ENCODE measurements at places on chromosomes 1 and 21. TPM values are rescaled to one million over a fixed set of nuclear protein-coding genes. Genes with fewer than 3 reads are reported as not detected.

DNA sequence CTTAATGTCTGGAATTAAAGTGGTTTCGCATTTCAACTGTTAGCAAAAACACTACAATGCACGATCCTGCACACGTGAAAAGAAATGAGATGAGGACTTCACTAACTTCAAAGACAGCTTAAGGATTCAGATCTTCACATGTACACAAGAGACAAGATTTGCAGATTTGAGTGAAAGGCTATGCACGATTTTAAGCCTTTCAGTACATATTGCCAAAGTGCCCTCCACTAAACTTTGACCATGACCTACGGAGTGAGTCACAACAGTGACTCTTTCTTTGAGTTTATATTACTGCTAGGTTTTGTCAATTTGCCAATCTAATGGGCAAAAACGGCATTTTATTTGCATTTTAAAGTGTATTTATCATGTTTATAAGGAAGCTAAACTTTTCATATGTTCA is 41.2 kb upstream of the CR1L start:
- DNase-seq = no peak

The KLHDC8A gene
- 1.5 TPM for polyA plus RNA-seq

GRCh38 chr1:43446881-43447835 is 6.6 kb downstream of the HYI start:
- no peak for DNase-seq

DNA sequence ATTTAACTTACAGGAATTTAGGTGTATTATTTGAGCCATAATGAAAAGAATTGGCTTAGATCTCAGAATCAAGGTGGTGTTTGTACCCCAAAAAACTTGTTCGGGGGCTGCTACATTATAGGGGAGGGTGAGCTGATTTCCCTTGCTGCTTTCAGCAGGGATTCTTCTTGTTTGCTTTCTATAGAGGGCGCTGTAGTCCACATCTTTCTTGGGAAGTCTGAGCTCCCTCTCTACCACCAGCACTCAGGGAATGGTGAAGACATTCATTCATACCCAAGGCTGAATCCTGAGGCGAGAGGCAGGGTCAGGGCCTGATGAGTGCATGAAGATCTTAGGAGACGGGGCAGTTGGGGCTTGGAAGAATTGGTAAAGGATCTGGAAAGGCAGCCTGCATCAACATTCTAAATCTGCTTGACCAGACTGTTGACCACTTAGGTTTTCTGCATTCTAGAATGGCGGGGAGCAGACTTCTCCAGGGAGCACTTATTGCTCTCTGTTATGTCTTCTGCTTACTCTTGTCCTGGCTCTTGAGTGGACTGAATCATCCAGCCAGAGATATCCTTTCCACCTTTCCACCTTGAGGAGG is 18.9 kb downstream of the SPATA46 start:
- no peak for DNase-seq

The HNRNPCL1 gene
- 0.44 TPM for polyA plus RNA-seq

DNA sequence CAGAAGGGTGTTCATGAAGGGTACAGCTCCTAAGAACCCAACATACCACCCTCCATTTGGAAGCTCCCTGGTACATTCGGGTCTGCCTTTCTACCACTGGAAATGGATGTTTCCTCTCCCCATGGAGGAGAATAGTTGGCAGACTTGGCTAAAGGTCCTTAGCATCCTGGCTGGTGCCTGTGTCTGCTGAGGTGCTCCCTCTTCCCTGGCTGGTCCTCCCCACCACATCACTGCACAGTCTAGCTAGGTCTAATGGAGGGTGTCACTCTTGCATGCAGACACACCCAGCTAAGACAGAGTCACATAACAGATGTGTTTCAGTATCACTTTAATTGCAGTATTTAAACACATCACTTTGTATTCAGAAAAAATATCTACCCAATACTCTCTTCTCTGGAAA is 24.7 kb downstream of the CD34 start:
- DNase-seq = no peak

The DCST2 gene
- 2.5 TPM for polyA plus RNA-seq
